ENCODE measurements at places on chromosomes 6 and 20. TPM values are rescaled to one million over a fixed set of nuclear protein-coding genes. Genes with fewer than 3 reads are reported as not detected.

GRCh38 chr6:15411766-15412165 is 165.9 kb downstream of the JARID2 start:
- no peak for DNase-seq

DNA sequence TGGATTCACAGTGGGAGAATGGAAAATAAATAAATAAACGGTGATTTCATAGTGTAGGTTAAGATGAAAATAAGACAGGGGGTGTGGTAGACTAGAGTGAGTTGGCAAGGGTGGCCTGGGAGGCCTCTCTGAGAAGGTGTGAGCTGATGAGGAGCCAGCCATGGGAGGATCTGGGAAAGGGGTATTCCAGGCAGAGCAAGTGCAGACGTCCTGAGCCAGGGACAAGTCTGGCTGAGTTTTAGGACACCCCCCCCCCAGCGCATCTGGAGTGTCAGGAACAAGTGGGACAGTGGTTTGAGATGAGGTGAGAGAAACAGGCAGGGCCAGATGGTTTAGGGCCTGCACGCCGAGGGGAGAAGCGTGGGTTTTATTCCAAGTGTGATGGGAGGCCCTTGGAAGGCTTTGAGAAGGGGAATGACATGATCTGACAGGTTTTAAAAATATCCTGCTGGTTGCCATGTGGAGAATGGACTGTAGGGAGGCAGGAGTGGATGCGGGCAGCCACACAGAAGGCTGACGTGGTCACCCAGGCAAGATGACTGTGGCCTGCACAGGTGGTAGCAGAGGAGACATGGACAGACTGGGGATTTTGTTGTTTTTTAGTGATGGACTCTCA is 21.1 kb upstream of the CCM2L start:
- no peak for DNase-seq

DNA sequence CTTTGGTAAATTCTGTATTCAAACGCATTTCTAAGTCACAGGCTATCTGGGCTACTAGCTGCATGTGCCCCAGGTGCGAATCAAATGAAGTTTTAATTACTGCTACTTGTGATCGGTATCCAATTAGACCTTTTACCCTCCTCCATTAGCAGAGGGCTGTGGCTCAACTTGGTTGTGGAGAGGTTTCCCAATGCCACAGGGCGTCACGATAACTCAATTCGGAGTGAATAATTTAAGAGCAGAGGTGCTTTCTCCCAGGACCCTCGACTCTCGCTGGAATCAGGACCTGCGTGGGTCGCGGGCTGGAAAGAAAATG is 640 bp downstream of the SAYSD1 start:
- DNase-seq = no peak

- DNase-seq = no peak
Measured at GRCh38 chr6:19369785-19370184, 467.4 kb upstream of the ID4 start.

- DNase-seq = peak; percentile 6
Measured at GRCh38 chr6:168052291-168052891, 26.6 kb downstream of the FRMD1 start.

DNA sequence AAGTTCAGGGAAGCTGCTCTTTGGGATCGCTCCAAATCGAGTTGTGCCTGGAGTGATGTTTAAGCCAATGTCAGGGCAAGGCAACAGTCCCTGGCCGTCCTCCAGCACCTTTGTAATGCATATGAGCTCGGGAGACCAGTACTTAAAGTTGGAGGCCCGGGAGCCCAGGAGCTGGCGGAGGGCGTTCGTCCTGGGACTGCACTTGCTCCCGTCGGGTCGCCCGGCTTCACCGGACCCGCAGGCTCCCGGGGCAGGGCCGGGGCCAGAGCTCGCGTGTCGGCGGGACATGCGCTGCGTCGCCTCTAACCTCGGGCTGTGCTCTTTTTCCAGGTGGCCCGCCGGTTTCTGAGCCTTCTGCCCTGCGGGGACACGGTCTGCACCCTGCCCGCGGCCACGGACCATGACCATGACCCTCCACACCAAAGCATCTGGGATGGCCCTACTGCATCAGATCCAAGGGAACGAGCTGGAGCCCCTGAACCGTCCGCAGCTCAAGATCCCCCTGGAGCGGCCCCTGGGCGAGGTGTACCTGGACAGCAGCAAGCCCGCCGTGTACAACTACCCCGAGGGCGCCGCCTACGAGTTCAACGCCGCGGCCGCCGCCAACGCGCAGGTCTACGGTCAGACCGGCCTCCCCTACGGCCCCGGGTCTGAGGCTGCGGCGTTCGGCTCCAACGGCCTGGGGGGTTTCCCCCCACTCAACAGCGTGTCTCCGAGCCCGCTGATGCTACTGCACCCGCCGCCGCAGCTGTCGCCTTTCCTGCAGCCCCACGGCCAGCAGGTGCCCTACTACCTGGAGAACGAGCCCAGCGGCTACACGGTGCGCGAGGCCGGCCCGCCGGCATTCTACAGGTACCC is at the start of gene ESR1:
Gene ESR1 (plus strand): TSS at position 170 of the 858 bp plus-strand sequence. CDS start 231 bp downstream, at position 401.
- peak; percentile 46 for DNase-seq

- DNase-seq = no peak
Measured at GRCh38 chr6:148195511-148195910, 147.1 kb upstream of the SASH1 start.

The MAFB gene
- 0.04 TPM for total RNA-seq

- no peak for DNase-seq
Measured at GRCh38 chr6:24890471-24890870, 45.3 kb downstream of the RIPOR2 start.

The RBM38 gene
- 59.3 TPM for total RNA-seq

- no peak for DNase-seq
Measured at GRCh38 chr6:53487080-53487479, 57.8 kb downstream of the GCLC start.

- no peak for DNase-seq
Measured at GRCh38 chr6:149052350-149053106, 265.0 kb upstream of the TAB2 start.

DNA sequence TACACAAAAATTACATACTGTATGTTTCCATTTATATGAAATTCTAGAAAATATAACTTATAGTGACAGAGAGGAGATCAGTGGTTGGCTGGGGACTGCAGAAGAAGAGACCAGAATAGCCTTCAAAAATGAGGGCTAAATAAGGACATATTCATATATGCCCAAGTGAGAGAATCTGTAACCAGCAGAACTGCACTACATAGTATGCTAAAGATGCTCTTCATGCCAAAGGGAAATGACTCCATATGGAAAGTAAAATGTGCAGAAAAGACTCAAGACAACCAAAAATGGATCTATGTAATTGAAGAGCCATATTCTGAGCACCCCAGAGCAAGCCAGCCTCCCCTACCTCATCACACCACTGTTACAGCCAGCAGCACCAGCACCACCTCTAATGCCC is 29.0 kb downstream of the ELOVL2 start:
- no peak for DNase-seq

GRCh38 chr20:40776466-40777457 is 87.7 kb upstream of the MAFB start:
- DNase-seq = no peak

All from PC-3 (cell line).